ENCODE measurements at places on chromosomes 13 and 19. TPM values are rescaled to one million over a fixed set of nuclear protein-coding genes. Genes with fewer than 3 reads are reported as not detected.

GRCh38 chr19:53960187-53960586, 2.5 kb upstream of the CACNG8 start:
- DNase-seq, result no peak

GRCh38 chr13:29746148-29746677, 104.2 kb downstream of the UBL3 start:
- no peak for DNase-seq

DNA sequence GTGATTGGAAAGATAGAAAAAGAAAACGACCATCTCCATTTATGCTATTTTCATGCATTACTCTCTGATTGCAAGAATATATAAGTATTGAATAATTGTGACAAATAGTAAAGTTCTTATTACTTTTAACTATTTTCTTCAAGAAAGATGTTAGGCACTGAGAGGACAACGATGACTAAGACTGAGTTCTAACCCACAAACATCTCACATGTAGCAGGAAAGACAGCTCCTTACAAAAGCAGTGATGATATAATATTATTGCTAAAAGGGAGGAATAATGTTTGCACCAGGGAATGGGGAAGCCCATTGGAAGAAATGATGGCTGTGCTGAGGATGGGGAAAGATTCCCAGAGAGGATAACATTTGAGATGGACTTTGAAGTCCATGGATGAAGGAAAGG, 22.6 kb downstream of the RXFP2 start:
- DNase-seq, result no peak

DNA sequence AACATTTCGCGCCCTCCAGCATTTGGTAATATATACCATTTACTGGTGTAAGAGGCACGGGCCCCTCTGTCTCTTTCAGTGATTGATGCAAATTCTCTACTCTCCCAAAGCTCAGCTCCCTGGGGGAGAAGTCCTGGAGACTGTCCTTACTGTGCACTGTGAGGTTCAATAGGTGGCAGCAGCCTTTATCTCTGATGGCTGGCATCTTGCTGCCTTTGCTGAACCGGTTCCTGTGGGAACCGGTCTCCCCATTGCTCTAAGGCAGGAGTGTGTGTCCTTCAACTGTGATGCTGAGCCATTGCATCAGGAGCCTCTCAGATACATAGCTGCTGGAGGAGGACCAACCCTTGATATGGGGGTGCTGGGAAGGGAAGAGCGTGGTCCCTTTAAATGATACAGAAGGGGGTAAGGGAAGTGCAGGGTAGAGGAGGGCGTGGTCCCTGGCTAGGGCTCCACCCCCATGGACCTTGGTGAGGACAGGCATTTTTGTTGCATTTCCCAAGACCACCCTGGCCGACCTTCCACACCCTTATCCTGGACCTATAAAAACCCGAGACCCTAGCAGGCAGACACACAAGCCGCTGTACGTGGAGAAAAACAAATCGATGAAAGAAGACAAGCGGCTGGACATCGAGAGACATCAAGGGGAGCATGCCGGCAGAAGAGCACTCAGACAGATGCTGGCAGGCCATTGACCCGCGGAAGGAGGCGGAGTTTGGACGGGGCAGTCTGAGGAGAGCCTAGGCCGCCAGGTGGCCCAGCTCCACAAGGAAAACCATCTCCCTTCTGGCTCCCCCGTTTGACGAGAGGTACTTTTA, 41.1 kb upstream of the GTF3A start:
- no peak for DNase-seq

DNA sequence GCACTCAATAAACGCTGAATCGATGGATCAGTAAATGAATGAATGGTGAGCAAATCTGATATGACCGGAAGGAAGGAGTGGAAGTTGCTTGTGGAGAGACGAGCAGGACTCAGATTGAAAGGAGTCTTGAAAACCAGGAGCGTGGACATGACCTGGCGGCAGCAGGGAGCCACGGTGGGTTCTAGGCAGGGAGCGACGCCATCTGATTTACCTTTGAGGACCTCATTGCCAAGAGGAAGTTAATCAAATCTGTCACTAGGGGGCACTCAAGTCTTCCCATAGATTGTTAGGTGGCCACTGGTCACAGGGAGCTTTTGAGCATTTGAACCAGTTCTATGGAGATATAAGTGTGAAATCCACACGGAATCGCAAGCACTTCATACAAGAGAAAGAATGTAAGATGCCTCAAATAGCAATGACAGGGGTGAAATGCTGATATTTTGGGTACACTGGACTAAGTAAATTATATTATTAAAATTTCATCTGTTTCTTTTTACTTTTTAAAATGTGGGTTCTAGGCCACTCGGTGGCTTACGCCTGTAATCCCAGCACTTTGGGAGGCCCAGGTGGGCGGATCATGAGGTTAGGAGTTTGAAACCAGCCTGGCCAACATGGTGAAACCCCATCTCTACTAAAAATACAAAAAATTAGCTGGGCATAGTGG, 9.2 kb upstream of the FBN3 start:
- DNase-seq, result peak; percentile 63

GRCh38 chr19:45569619-45570421, 14.8 kb downstream of the OPA3 start:
- peak; percentile 80 for DNase-seq

DNA sequence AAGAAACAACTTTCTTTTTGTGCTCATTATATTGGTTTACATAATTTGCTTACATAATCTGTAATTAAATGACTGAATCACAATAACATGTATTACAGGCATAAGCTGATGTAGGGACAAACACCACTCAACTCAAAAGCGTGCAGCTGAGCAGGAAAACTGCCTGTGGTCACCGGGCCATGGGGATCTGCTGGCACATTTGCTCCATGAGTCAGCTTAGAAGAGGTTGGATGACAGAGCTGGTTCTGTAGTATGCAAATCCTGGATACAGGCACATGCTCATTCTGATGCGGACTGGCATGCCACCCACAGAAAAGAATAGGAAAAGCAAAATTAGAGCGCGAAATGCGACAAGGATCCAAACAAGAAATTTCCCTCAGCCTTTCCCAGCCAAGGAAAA, 128.6 kb downstream of the USP12 start:
- peak; percentile 10 for DNase-seq

GRCh38 chr13:27663947-27664346, 42.3 kb downstream of the POLR1D start:
- DNase-seq, result no peak

SMIM44 gene
- not detected for total RNA-seq

LAIR1 gene
- 5.2 TPM for total RNA-seq

GPR183 gene
- 37.4 TPM for total RNA-seq

SLAIN1 gene
- total RNA-seq, result 18.0 TPM

ZNF730 gene
- total RNA-seq, result 0.52 TPM

ZNF723 gene
- not detected for total RNA-seq

MYBPC2 gene
- 1.6 TPM for total RNA-seq

GRIN2D gene
- total RNA-seq, result 0.05 TPM

CEACAM3 gene
- total RNA-seq, result not detected

ATP8A2 gene
- 0.22 TPM for total RNA-seq
